ENCODE measurements at places on chromosomes 12 and 14. TPM values are rescaled to one million over a fixed set of nuclear protein-coding genes. Genes with fewer than 3 reads are reported as not detected.

GRCh38 chr12:4240161-4240783 lies 33.3 kb upstream of the CCND2 start:
- peaks cover 4% of the 10 kb centered on the region for H3K4me1 ChIP-seq
- H3K27ac ChIP-seq = no peak overlapping the region
- peaks cover 24% of the 10 kb centered on the region for H3K27me3 ChIP-seq
- H3K4me3 ChIP-seq = no peak overlapping the region
- H3K36me3 ChIP-seq = peaks cover 1% of the 10 kb centered on the region

DNA sequence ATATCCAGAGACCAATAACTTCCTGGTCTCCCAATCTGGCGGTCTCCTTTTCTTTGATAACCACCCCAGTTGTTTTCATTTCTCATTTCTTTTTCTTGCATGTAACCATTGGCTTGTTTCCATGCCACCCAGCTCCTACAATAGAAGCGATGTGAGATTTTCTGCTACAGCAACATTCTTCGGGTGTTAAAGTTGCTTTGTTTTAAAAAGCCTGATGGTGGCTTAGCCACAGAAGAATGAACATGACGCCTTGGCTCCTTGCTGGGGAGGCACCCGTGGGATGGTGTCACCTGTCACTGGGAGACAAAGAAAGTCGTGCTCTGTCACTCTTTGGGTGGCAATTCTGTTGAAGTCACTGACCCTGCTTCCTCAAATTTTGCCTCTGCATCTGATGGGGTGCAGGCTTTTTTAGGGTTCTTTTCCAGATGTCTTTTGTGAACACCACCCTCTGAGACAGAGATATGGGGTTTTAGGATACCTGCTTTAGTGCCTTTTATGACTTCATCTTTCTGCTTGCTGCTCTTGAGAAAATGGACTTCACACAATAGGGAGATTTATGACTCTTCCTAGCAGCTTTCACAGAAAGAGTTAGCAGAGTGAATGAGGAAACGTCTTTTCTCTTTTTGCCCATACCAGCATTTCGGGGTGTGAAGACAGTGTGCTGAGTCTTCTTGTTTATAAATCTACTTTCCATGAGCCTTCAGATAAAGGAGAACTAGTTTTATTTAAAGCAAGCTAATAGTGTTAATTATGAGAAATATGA lies 265.3 kb upstream of the TBX3 start:
- H3K27ac ChIP-seq = no peak overlapping the region
- H3K4me1 ChIP-seq = peaks cover 9% of the 10 kb centered on the region
- no peak overlapping the region for H3K4me3 ChIP-seq
- peaks cover 20% of the 10 kb centered on the region for H3K27me3 ChIP-seq

GRCh38 chr14:36313898-36314297 lies 6.5 kb downstream of the MBIP start:
- DNase-seq = no peak
- H3K4me3 ChIP-seq = no peak overlapping the region
- peaks cover 2% of the 10 kb centered on the region for H3K4me1 ChIP-seq
- H3K27ac ChIP-seq = no peak overlapping the region
- H3K36me3 ChIP-seq = peaks cover 23% of the 10 kb centered on the region

PDZRN4 gene
- 0.11 TPM for total RNA-seq

LRRC10 gene
- total RNA-seq = not detected

DNA sequence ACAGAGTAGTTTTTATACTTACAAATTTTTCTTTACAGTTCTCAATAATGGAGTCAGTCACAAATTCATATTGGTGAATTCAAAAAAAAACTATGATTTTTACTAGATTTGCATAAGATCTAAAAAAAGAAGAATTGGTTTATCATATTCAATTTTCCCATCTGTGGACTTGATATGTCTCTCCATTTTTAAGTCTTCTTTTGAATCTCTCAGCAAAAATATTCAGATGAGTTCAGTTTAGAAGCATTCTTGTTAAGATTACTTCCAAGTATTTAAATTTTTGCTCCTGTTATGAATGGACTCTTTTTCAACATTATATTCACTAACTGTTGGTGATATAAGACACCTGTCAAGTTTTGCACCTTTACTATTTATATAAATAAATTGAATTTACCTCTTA lies 360.6 kb upstream of the FLRT2 start:
- H3K4me3 ChIP-seq = no peak overlapping the region
- no peaks in the 10 kb centered on the region for H3K36me3 ChIP-seq
- no peak overlapping the region for H3K27ac ChIP-seq
- peaks cover 7% of the 10 kb centered on the region for H3K4me1 ChIP-seq
- no peaks in the 10 kb centered on the region for H3K27me3 ChIP-seq

LRRIQ1 gene
- total RNA-seq = 13.1 TPM

GRCh38 chr14:102248121-102248520 lies 56.8 kb downstream of the MOK start:
- no peak overlapping the region for H3K27ac ChIP-seq
- no peaks in the 10 kb centered on the region for H3K36me3 ChIP-seq
- peaks cover 4% of the 10 kb centered on the region for H3K4me1 ChIP-seq
- H3K4me3 ChIP-seq = no peak overlapping the region
- H3K27me3 ChIP-seq = no peaks in the 10 kb centered on the region

GRCh38 chr12:53288322-53288721 lies 7.0 kb upstream of the PFDN5 start:
- H3K4me3 ChIP-seq = no peak overlapping the region
- H3K27ac ChIP-seq = no peak overlapping the region
- DNase-seq = no peak
- H3K27me3 ChIP-seq = no peaks in the 10 kb centered on the region
- H3K4me1 ChIP-seq = no peaks in the 10 kb centered on the region

EPYC gene
- not detected for total RNA-seq

- H3K27me3 ChIP-seq = peaks cover 73% of the 10 kb centered on the region
- no peak overlapping the region for H3K4me3 ChIP-seq
- H3K36me3 ChIP-seq = no peaks in the 10 kb centered on the region
- no peak for DNase-seq
- H3K4me1 ChIP-seq = no peaks in the 10 kb centered on the region
Measured at GRCh38 chr14:97036086-97036852, 239.1 kb downstream of the VRK1 start.

ADGRD1 gene
- total RNA-seq = 6.6 TPM
